ENCODE measurements at places on chromosomes 12 and 14.

DNA sequence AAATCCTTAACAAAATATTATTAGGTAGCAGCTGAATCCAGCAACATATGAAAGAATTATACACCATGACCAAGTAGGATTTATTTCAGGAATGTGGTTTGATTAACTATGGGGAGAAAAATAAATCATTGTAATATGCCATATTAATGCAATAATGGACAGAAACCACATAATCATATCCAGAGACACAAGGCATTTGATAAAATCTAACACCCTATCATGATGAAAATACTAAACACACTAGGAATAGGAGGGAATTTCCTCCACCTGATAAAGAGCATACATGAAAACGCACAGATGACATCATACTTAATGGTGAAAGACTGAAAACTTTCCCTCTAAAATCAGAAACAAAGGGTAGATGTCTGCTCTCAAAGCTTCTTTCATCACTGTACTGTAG lies 238.9 kb downstream of the PHLDA1 start:
- no peak for ATAC-seq

- no peak for ATAC-seq
Observed at GRCh38 chr12:2586156-2587038, 208.4 kb upstream of the FKBP4 start.

- ATAC-seq, result no peak
Observed at GRCh38 chr12:22533155-22533554, 11.2 kb downstream of the C2CD5 start.

- no peak for ATAC-seq
Observed at GRCh38 chr12:53677016-53677799, 1.3 kb upstream of the ATP5MC2 start.

- no peak for ATAC-seq
Observed at GRCh38 chr14:100891501-100892445, 11.7 kb downstream of the RTL1 start.

DNA sequence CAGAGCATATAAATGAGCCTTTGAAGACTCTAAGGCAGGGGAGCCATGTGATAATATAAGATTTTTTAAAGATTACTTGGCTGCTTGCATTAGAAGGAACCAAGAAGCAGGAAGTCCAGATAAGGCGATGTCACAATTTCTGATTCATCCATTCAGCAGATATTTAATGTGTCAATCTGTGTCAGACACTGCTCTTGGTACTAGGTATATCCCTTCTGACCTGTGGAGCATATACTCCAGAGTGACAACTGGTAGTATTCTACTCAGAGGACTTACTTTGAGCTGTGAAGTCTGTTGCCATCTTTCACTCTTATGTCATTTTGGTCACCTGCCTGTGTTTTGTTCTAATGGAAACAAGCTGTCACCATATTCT lies 10.7 kb downstream of the EID3 start:
- ATAC-seq, result no peak

- ATAC-seq, result no peak
Observed at GRCh38 chr14:68178282-68178681, 358.7 kb downstream of the RAD51B start.

GRCh38 chr12:115569345-115570068 lies 708.0 kb downstream of the MED13L start:
- no peak for ATAC-seq
